ENCODE measurements at places on chromosomes 3 and 15.
A peak's percentile ranks its signal among the peaks of the same experiment; 100 is the strongest.

- DNase-seq, result no peak
These were observed 10.8 kb upstream of the GRIP2 start for GRCh38 chr3:14550651-14551611.

GRCh38 chr3:141413801-141414689, 45.7 kb downstream of the ZBTB38 start:
- no peak for DNase-seq

DNA sequence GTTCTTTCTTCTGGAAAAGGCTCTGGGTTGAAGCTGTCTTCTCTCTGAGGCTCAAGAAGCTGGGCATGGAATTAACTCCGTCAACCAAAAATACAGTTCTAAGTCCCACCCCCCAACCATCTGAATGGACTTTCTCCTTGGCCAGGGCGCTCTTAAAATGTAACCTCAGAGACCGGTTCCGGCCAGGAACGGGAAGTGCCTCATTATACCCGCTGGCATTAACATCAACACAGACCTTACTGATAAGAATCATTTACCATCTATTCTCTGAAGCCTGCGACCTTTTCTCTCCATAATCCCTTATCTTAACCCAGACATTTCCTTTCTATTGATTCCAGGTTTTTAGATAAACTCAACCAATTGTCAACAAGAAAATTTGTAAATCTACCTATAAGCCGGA, 64.7 kb downstream of the ATP1B3 start:
- peak; percentile 24 for DNase-seq

- no peak for DNase-seq
These were observed 304.9 kb upstream of the POU1F1 start for GRCh38 chr3:87581240-87581639.

GRCh38 chr3:16399473-16399872, 114.0 kb downstream of the RFTN1 start:
- DNase-seq, result no peak

Data from inflammatory macrophage (primary cell).